Stimulated activated CD4-positive, alpha-beta T cell treated with anti-CD3 and anti-CD28 coated beads, Interleukin-4, amount 100 ng/mL, for 4 hours (primary cell): ENCODE measurements at places on chromosomes 2 and 18.

DNA sequence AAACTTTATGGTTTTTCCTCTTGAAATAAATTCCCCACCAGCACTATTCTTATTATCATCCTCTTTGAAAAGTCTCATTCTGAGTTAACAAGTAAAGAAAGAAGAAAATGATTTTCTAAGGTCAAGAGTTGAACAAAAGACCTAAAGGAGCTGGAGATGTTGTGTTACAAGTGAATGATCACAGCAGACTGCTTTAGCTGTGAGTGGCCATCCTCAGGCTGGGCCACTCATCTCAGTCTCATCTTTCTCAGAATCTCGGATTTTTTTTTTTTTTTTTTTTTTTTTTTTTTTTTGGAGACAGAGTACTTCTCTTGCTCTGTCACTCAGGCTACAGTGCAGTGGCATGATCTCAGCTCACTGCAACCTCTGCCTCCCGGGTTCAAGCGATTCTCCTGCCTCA is 133.3 kb downstream of the CDH2 start:
- no peak for DNase-seq

DNA sequence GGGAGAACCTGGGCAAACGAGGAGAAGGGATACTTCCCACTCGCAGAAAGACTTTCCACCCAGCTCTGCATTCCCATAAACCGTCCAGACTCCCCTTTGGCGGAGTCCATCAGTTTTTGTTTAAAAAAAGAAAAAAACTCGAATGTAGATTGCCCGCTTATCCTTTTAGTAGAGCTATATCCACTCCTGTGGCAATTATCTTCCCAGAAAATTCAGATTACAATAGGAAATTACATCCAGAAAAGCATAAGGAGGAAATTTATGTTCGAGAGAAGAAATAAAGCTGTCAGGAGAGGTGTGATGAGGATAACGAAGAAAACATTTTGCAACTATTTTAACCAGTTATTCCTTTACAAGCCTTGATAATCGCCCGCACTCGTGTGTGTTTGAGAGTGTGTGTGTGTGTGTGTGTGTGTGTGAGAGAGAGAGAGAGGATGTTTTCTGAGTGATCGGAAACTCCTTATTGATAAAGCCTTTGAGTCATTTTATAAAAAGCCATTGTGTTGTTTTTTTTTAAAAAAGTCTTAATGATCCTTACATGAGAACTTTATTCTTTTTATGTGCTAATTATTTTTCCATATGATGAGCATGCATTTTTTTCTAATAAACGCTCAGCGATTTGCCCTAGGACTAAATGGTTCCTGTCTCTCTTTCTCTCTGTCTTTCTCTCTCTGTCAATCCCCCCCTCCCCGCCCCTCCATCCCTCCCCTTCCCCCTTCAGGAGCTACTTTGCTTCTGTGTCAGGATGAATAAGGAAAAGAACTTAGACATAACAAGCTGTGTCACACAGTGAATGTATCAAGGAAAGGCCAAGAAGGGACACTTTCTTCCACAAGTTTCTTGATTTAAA is 1.1 kb upstream of the PPP3R1 start:
- peak; percentile 15 for DNase-seq

- DNase-seq, result no peak
Observed at GRCh38 chr2:109353806-109354745, 225.1 kb downstream of the SH3RF3 start.

DNA sequence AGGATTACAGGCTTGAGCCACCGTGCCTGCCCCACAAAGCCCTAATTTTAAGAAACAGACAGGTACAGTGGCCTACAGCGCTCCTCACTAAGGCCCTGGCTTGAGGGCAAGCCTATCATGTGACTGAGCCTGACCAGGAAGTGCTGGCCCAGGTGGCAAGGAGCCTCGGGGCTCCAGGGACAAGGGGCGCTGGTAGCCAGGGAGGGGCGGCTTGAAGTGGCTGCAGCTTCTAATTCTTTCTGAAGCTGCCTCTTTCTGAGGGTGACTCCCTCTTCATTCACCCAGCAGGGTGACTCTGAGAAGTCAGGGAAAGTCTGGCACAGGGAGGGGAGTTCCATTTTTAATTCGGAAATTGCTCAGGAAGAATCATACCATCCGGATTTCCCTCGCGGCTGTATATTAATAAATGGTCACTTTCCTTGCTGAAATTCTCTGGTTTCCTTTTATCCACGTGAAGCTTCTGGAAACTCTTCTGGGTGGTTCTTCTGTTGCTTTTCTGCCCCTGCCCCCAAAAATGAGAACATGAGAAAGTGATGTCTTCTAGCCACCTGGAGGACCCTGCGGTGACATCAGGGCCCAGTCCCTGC is 115.7 kb downstream of the FAM210A start:
- DNase-seq, result no peak

GRCh38 chr2:231000211-231000904 is 4.4 kb downstream of the SPATA3 start:
- no peak for DNase-seq

GRCh38 chr2:173407646-173408045 is 53.0 kb downstream of the CDCA7 start:
- no peak for DNase-seq

DNA sequence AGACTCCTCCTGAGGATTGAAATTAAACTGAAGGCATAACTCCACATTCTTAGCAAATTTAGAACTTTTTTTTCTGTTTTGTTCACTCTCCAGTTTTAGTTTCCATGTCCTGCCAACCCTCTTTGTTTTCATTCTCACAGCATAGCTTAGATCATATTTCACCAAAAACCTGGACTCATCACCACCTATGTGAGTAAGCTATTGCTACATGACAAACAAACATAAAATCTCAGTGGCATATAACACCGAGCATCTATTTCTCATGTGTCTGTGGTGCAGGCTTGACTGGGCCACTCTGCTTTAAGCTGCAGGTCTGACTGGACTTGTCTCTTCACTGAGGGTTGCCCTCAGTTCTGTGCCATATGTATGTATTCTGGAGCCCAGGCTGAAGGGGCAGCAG is 385.2 kb downstream of the ARHGAP15 start:
- DNase-seq, result no peak

DNA sequence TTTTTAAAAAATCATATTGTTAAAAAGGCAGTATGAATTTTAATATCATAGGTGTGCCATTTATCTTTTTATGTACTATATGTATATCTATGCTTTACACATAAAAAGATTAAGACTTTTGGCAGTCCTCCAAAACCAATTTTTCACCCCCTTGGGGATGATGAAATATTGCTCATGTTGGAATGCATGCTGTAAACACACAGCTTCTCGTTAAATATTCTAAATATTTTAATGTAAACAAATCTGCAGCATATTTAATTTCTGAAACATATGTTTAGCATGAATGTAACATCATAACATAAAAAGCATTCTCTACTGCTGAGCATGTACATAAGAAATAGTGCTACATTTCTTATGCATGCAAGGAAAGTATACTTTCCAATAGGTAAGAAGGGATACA is 484.3 kb upstream of the LRATD1 start:
- DNase-seq, result no peak

DNA sequence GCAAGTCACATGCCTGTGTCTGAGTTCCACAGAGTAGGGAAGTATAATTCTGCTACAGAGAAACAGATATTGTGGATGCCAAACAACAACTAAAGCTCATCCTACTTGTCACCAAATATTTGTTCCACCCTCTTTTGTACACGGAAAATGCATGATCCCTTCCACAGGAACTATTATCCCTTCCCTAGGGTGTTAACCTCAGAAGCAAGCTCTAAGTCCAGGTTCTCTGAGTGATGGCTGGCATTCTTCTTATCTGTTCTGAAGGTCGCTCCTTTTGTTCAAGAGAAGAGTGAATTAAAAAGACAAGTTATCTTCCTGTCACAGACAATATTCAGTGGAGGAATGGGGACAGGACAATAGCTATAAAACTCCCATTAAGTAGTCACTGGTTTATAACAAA is 460.1 kb upstream of the GCFC2 start:
- DNase-seq, result no peak

GRCh38 chr2:46187112-46187618 is 110.0 kb upstream of the EPAS1 start:
- DNase-seq, result peak; percentile 20

DNA sequence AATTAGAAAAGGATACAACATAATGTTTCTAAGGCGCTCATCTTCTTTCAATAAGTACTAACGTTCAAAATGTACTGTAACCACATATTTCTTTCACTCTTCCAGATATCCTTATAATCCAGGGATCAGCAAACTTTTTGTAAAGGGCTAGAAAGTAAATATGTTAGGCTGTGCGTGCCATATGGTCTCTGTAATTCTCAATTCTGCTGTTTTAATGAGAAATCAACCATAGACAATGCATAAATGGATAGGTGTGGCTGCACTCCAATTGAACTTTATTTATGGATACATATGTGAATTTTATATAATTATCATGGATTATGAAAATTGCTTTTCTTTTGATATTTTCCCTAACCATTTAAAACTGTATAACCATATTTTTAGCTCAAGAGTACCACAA is 459.4 kb downstream of the EPHA4 start:
- DNase-seq, result no peak

- DNase-seq, result peak; percentile 75
Observed at GRCh38 chr2:105396254-105397024, 2.4 kb downstream of the FHL2 start.

DNA sequence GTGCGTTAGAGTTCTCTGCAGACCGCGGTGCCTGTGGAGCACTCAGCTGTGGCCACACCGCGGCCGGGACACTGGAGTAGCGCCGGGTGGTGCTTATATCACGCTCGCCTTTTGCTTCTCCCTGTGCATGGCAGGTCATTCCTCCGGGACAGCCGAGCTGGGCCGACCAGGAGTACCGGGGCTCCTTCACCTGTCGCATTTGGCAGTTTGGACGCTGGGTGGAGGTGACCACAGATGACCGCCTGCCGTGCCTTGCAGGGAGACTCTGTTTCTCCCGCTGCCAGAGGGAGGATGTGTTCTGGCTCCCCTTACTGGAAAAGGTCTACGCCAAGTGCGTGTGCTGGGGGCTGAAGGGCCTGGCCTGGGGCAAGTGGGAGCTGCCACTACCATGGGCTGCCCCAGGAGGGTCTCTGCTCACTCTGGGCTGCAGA is 4.2 kb downstream of the CAPN10 start:
- DNase-seq, result no peak

DNA sequence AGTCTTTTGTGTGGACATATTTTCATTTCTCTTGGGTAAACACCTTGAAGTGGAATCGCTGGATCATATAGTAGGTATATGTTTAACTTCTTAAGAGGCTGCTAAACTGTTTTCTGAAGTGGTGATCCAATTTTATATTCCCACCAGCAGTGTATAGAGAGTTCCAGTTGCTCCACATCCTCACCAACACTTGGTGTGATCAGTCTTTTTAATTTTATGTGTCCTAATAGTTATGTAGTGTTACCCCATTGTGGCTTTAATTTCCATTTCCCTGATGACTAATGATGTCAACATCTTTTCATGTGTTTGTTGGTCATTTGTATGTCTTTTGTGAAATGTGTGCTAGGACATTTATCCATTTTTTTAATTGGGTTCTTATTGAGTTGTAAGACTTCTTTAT is 56.9 kb downstream of the DGKD start:
- no peak for DNase-seq

DNA sequence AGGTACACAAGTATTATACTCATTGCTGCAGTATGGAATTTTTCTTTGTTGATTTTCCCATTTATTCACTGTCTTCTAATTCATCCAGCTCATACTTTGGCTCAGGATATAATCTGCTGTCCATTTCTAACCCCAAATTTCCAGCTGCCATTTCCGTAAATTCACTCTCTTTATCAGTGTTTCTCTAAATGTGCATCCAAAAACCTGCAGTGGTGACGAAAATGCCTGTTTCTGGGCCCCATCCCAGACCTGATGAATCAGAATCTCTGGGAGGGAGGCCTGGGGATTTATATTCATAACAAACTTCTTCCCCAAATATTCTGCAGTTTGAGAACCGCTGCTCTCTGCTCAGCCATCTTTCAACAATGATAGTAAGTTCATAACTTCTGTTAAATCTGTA is 86.6 kb downstream of the VWC2L start:
- no peak for DNase-seq

GRCh38 chr2:122804494-122804893 is 1049.0 kb downstream of the TSN start:
- no peak for DNase-seq

DNA sequence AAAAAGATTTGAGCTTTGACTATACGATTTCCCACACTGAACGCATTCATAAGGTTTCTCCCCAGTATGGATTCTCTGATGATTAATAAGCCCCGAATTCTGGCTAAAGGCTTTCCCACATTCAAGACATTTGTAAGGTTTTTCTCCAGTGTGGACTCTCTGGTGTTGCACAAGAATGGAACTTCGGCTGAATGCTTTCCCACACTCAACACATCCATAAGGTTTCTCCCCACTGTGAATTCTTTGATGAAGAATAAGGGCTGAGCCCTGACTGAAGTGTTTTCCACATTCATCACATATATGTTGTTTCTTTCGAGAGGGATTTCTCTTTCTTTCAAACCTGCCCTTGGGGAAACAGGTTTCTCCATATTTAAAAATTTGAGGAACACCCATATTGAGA is 6.9 kb downstream of the ZNF24 start:
- no peak for DNase-seq

GRCh38 chr2:173359231-173359630 is 4.6 kb downstream of the CDCA7 start:
- no peak for DNase-seq

GRCh38 chr2:27721335-27721734 is 50.2 kb upstream of the MRPL33 start:
- no peak for DNase-seq

DNA sequence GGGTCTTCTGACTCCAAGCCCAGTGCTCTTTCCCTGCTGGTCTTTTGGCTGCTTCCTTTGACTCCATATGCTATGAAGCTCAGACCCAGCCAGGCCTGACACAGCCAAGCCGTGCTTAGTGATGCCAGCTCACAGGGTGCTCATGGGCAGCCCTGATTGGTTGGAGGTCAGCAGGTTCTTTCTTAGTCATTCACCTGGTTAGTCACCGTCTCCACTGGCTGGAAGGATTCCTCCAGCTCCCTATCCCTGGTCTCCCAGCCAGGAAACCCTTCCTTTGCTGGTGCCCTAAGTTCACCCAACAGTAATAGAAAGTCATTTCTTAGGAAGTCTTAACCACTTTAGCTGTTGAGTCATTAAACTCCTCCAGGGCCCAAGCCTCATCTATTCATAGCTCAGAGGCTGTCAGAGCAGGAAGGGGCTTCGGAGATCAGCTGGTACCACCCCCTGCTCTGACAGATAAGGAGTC is 3.9 kb downstream of the KCNK3 start:
- DNase-seq, result no peak

GRCh38 chr18:12048827-12049175 is 44.8 kb upstream of the ANKRD62 start:
- no peak for DNase-seq

- no peak for DNase-seq
Observed at GRCh38 chr2:57278451-57278850, 768.2 kb upstream of the VRK2 start.

GRCh38 chr2:70658476-70658875 is 104.8 kb upstream of the TGFA start:
- no peak for DNase-seq

- DNase-seq, result no peak
Observed at GRCh38 chr18:51330148-51330547, 132.7 kb upstream of the MEX3C start.

DNA sequence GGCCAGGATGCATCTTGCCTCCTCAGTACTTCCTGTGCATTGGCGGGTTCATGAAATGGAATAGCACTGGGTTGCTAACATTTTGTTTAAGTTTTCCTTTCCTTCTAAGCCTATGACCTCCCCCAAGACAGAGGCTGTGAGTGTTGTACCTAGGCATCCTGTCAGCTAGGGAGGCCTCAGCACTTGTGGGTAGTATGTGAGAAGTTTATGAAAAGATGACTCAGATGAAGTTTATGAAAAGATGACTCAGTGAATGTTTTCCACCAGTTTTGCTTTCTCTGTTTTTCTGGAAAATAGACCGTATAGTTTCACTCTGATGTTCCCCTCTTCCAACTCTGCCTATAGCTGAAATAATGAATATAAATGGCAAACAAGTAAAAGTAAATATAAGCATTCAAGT is 412.9 kb downstream of the TMEM182 start:
- DNase-seq, result no peak
